H7 (cell line): ENCODE measurements at places on chromosomes 12 and 14. TPM values are rescaled to one million over a fixed set of nuclear protein-coding genes. Genes with fewer than 3 reads are reported as not detected.

GRCh38 chr14:31692376-31692781, 131.2 kb downstream of the NUBPL start:
- no peak for DNase-seq

DNA sequence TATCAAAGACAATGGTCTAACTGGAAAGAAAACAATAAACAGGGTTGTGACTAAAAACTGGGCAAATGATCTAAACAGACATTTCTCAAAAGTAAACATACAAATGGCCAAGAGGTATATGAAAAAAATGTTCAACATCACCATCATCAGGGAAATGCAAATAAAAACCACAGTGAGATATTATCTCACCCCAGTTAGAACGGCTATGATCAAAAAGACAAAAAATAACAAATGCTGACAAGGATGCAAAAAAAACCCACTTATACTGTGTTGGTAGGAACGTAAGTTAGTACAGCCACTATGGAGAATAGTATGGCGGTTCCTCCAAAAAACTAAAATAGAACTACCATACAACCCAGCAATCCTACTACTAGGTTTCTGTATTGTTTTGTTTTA, 470.1 kb downstream of the RGS6 start:
- DNase-seq: no peak

GRCh38 chr14:61064210-61064609, 83.2 kb downstream of the SLC38A6 start:
- no peak for DNase-seq

GRCh38 chr14:92600318-92601053, 86.9 kb downstream of the RIN3 start:
- no peak for DNase-seq

DNA sequence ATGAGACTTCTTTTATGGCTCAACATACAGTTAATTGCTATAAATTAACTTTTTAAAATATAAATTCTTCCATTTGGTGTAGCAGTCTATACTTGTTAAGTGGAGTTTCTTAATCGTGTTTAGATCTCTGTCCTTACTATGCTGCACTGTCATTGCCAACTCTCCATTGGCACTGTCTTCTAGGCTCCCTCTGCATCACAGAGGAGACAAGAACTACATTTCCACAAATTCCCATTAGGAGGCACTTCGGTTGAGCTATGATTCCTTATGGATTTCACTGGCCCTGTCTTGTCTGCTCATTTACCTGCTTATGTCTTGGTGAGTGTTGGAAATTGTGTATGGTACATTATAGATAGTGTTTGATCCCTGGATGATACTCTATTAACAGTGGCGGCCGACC, 630.9 kb upstream of the ATXN7L3B start:
- no peak for DNase-seq

DNA sequence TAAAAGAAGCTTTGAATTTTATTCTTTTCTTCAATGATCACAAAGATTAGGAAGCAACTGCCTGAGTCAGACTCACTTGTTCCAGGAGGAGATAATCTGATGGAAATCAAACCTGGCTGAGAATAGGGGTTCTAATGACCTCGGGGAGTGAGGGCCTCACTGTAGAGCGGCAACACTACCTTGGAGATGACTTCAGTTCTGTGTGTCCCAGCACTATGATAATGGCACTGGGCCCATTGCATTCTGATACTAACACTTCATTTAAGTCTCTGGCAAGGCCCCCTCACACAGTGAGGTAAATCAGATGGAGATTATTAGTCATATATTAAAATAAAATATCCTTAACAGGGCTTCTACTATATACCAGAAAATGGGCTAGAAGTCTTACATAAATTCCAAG, 233.3 kb upstream of the EGLN3 start:
- no peak for DNase-seq

DNA sequence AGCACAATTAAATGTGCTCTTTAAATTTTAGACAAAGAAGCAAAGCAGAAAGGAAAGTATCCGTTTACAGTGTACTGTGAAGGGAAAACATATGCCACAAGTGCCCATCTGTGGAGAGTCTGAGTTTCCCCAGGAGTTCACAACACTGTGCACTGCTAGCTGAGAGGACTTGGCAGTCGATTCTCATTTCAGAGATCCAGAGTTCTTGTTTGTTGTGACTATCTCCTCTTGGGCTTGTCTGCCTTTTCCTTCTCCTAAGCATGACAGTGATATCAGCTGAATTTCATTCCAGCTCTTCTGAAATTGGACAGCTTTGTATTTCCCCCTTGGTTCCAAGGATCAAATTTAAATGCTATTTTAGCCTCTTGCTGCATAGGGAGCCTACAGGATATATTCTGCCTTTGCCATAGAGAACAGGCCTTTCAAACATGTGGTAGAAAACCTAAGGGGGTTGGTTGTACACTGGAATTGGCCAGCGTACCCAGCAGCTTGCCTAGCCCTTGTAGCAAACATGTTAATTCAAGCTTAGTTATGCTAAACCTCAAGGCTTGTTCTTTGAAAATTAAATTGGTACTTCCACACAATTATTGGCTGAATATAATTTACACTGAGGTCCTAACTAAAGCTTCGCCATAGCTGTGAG, 259.2 kb upstream of the NOVA1 start:
- DNase-seq: no peak

GRCh38 chr12:4763549-4763948, 43.3 kb downstream of the GALNT8 start:
- DNase-seq: peak; percentile 91

DNA sequence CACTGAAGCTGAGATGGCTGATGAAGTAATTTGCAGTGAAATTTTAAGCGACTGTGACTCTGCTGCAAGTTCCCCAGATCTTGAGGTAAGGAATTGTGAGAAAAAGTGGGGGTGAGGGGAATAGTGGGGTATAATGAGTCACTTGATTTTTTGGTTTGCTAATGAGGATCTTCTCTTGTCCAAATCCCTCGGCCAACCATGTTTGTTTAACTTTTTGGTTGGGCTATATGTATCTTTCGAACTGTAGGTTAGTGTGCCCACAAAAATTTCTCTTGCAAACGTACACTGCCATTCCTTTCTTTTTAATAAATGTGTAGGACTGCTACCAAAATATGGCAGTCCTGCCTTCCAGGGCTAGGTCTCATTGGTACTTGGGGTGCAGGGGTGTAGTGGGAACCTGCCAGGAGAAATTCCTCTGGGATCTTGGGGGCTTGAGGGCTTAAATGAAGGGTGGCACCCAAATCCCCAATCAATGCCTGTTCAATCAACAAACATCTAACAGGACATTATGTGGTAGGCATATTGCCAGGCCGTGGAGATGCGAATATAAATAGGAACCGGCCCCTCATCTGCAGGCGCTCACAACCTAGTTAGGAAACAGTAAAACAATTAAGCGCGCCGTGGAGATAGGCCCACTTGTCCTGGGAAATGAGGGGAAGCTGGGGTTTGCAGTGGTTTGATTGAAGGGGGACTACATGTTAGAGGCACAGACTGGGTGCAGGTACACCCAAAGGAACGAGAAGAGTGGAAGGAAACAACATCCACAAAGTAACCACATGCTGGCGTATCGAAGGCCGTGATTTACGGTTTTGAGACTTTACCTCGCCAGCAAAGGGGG, 1.3 kb upstream of the PABPN1 start:
- DNase-seq: no peak

GRCh38 chr12:70032076-70032475, 207.0 kb downstream of the MYRFL start:
- DNase-seq: no peak

- no peak for DNase-seq
Measured at GRCh38 chr12:74820324-74820723, 282.7 kb downstream of the ATXN7L3B start.

DNA sequence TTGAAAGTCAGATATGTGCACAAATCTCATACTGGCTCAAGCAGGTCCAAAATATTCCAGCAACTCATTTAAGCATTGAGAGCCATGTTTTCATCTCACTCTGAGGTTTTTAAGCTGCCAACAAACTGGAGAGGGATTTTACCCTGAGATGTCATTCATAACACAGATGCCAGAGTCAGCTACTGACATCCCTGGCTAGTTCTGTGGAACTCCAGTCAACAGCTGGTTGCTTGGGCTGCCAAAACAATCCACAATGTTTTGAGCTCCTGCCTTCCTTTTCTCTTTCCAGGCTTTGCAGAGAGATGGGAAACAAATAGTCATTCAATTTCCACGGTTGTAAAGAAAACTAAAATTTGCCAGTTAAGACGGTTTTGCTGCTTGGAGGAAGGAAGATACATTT, 621.2 kb upstream of the FBXO33 start:
- no peak for DNase-seq

The ARHGEF40 gene
- 63.9 and 82.1 TPM in 2 replicates for total RNA-seq

The SMIM41 gene
- total RNA-seq: not detected in 2 replicates

The RAD9B gene
- total RNA-seq: not detected in 2 replicates

The FAIM2 gene
- not detected in 2 replicates for total RNA-seq

The VCPKMT gene
- total RNA-seq: 8.2 and 8.4 TPM in 2 replicates

The GALNT16 gene
- 1.2 and 2.0 TPM in 2 replicates for total RNA-seq
